ENCODE measurements at places on chromosomes 2 and 18.

DNA sequence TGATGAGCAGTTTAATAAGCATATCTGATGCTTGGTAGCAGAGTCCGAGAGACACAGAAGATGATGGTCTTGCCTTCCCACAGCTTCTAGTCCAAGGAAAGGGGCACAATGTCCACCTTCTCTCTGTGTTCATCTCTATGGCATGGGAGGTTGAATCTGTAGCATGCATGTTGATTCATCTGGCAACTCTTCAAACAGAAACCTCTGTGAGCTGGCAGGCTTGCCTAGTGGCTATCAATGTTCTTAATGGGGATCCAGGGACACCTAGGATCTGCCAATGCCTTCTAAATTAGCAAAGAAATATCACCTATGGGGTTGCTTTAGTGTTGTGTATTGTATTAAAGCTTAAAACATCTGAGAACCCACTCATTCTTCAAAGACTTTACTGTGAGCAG, 170.8 kb downstream of the INO80D start:
- no peak for DNase-seq

GRCh38 chr2:70258532-70258875, 567 bp downstream of the PCYOX1 start:
- DNase-seq, result no peak

DNA sequence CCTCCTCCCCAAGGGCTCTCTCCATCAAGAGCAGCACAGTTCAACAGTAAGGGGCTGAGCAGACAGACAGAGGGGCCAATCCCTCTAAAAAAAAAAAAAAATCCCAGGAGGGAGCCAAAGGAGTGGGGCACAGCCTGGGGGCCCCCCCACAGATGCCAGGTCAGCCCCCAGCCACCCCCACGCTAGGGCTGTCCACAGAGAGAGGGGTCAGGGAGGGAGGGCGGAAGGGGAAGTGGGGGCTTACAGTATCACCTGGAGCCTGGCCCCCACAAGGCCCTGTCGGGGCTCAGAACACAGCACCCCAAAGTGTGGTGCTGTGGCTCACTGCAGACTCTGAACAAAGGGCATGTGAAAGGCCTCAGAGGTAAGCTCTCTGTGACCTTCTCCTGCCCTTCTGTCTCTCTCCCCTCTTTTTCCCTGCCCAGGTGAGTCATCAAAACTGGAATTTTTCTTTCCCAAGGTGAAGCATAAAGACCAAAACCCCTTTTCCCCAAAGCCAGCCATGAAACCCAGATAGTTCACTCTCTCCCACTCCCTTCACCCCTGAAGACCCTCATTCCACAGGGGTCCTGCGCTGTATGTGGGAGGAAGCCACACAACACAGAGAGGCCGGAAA, 13.9 kb downstream of the BIN1 start:
- no peak for DNase-seq

DNA sequence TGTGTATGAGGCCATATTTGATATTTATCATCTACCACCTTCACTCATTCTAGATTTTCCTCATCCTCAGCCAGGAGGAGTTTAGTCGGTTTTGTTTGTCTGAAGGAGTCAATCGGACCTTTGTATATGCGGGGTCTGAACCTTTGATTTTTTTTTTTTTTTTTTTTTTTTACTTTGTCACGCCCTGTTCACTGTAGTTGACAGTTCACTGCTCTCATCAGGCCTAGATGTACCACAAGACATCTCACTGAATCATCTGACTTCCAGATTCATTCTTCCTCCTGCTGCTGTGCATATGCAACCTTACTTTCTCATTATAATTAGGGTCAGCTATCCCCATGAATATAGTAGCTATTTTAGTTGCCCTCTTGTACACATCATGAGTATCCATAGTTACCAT, 133.2 kb downstream of the ARHGAP15 start:
- no peak for DNase-seq

- no peak for DNase-seq
Measured at GRCh38 chr2:67945940-67946339, 116.9 kb downstream of the C1D start.

DNA sequence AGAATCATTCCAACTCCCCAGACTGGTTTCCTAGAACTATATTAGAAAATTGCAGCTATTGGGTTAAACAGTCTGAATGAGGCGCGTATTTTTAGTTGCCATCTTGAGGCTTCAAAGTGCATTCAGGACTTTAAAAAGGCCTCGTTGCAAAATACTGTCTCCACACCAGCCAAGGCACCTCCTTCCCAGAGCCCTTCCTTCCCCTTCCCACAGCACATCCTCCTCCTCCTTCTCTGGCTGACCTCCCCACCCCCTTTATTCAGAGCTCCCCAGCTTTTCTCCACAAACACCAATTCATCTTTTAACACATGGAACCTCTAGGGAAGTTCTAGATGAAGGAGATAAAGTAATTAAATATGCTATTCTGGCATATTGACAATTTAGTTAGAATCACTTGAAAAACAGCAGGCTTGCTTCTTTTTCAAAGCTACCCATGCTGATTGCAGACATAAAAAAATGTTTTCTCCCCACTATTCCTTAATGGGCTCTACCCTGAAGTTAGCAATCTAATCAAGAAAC, 90.3 kb downstream of the RTP5 start:
- no peak for DNase-seq

GRCh38 chr2:179952658-179953057, 54.4 kb downstream of the CWC22 start:
- no peak for DNase-seq

- no peak for DNase-seq
Measured at GRCh38 chr2:105636109-105636740, 108.5 kb upstream of the NCK2 start.

- DNase-seq, result no peak
Measured at GRCh38 chr2:213420828-213421385, 136.6 kb downstream of the SPAG16 start.

- no peak for DNase-seq
Measured at GRCh38 chr18:67218556-67218955, 298.0 kb downstream of the DSEL start.

All from activated T-cell treated with anti-CD3 and anti-CD28 coated beads, Interleukin-2, amount 50 U/mL, for 48 hours (primary cell).